Fibroblast of skin of left quadriceps (primary cell): ENCODE measurements at places on chromosomes 5 and 9.
A peak's percentile ranks its signal among the peaks of the same experiment; 100 is the strongest.

GRCh38 chr9:132754236-132754635 lies 84.0 kb downstream of the GTF3C4 start:
- no peak for DNase-seq

DNA sequence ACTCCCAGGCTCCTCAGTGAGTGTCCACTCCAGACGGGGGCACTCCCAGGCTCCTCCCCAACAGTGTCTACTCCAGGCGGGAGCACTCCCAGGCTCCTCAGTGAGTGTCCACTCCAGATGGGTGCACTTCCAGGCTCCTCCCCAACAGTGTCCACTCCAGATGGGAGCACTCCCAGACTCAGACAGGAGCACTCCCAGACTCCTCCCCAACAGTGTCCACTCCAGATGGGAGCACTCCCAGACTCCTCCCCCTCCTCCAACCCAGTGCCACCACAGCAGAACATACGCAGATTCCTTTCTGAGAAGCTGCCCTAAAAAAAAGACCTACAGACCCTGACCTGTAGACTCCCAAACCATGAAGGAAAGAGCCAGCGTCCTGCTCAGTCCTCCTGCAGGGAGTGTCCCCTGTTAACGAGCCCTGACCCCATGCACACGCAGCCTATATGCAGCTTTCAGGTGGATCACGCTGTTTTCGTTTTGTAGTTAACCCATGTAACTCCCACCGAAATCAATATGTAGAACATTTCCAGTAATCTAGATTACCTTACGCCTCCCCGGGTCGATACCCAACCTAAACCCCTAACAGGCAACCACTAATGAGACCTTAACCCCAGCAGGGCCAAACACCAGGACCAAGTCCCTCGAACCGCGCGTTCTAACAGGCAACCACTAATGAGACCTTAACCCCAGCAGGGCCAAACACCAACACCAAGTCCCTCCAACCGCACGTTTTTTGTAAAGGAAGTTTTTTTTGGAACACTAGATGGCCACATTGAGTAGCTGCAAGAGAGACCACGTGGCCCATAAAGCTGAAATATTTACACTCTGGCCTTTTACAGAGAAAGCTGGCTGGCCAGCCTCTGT lies 15.7 kb downstream of the PNPLA7 start:
- DNase-seq, result peak; percentile 20

GRCh38 chr5:173473288-173473687 lies 143.2 kb downstream of the BOD1 start:
- DNase-seq, result no peak

- DNase-seq, result no peak
Measured at GRCh38 chr9:136044971-136045594, 50.0 kb downstream of the NACC2 start.

DNA sequence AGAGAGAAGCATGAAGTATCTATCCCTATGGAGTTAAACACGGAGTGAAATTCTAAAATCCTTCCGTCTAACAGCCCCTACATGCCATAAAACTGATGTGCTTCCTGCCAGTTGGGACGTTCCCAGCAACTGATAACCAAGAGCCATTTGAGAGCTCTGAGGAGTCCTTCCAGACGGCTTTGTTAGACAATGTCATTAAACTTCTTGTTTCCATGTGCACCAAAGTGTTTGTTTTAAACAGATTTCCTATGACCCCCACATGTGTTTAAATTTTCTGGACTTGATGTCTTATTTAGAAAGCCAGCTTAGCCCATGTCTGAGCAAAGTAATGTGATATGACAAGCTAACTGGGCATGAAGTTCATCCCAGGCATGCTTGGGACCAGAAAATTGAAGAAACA lies 57.2 kb upstream of the LPAR1 start:
- DNase-seq, result no peak

- DNase-seq, result no peak
Measured at GRCh38 chr9:34985311-34985899, 4.1 kb upstream of the DNAJB5 start.

GRCh38 chr5:139565411-139566305 lies 4.5 kb downstream of the UBE2D2 start:
- DNase-seq, result no peak

DNA sequence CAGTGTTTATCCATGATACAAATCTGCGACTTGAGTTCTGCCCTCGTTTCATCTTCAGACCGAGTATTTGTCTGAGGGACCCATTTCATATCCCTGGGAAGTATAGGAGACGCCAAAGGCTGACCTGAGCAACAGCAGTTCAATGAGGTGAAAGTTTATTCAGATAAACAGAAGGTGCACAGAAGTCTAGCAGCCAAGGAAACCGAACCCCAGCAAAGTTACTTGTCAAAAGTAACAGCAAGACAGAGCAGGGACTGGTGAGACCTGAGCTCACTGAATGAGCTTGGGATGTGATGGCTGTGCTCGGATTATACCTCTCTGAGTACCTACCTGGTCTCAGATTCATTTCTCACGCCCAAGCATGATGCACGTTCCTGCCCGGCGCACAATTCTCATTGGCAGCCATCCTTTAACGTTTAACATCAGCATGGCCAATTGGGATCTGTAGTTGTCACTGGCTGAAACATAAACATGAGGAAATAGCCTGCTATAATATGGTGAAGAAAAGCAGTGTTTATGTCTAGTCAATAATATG lies 599 bp downstream of the LYRM7 start:
- DNase-seq, result no peak

GRCh38 chr9:105751761-105752160 lies 57.4 kb downstream of the TMEM38B start:
- no peak for DNase-seq

DNA sequence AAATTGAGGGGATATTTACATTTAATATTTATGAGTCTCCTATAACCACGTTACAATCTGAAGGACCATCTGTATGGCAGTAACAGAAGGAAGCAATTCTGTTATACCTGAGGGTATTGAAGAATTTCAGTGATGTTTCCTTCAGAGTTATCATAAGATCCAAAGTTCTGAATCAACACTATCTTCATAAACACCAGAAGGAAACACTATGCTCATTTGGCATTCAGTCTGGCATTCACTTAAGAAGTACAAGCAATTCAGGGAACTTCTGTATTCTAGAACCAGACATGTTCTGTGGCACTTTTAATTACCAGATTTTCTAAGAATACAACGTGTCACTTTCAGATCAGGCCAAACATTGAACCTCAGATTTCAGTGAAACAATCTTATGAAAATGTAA lies 9.6 kb downstream of the DAB2 start:
- DNase-seq, result no peak

GRCh38 chr5:150263801-150264621 lies 25.6 kb downstream of the CAMK2A start:
- DNase-seq, result peak; percentile 78

DNA sequence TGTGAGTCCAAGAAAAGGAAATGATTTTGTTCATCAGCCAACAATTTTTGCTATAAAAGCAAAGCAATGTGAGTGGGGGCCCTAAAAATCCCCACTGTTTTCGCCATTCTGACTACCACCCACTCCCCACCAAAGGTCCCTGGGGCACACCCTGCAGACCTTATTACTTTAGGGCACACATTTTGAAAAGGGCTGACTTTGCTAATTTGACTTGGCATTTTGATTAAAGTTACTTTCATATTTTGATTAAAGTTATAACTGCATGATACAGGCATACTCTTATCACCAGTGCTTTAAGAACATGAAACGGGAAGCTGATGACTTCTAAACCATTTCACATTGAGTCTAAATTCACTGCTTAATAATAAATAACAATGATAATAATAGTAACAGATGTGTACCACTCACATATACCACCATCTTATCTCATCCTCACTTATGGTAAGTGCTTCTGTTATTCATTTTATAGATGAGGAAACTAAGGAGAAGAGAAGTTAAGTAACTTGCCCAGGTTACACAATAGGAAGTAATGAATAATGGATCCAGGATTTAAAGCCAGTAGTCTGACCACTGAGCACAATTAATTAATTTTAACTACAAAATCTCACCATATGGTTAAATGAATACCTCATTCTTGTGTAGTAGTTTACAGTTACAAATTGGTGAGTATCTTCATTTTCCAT lies 25.4 kb upstream of the NR3C1 start:
- DNase-seq, result no peak

- DNase-seq, result no peak
Measured at GRCh38 chr9:112789891-112790774, 39.6 kb downstream of the SNX30 start.

GRCh38 chr5:52878656-52879055 lies 90.9 kb downstream of the ITGA1 start:
- DNase-seq, result peak; percentile 31

GRCh38 chr9:16421532-16421931 lies 448.9 kb downstream of the BNC2 start:
- DNase-seq, result no peak

DNA sequence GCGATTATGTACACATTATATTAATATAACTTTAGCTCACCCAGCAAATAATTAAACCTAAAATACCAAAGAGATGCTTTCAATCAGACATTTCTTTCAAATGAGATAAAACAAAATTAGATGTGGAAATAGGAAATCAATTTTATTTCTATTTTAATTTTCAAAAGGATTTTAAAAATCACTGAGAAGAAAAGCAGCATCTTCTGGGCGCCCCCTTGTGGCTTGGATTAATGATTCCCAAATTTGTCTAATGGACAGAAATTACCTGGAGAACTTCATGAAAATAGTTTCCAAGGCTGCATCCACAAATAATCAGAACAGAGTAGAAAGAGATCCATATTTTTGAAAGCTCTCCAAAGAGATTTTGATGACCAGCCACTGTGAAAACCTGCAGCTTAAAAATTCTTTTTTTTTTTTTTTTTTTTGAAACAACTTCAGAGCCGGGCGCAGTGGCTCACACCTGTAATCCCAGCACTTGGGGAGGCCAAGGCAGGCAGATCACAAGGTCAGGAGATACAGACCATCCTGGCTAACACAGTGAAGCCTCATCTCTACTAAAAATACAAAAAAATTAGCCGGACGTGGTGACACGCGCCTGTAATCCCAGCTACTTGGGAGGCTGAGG lies 50.9 kb upstream of the CEMIP2 start:
- DNase-seq, result no peak

- no peak for DNase-seq
Measured at GRCh38 chr5:133851521-133851920, 116.9 kb downstream of the C5orf15 start.

DNA sequence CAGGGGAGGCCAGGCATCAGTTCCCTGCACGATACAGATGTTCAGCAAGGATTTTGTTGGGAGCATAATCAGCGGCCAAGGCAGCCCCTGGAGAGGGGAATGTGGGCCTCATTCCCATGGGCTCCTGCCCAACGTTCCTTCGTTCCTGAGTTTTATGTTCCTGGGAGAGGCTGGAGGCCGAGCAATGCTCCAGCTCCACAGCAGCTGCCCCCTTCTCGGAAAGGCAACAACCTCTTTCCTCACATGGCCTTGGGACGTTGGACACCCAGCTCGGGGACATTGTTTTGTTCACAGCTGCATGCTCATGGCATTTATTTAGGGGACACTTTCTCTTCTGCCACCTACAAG lies 63.8 kb upstream of the COL15A1 start:
- DNase-seq, result no peak

DNA sequence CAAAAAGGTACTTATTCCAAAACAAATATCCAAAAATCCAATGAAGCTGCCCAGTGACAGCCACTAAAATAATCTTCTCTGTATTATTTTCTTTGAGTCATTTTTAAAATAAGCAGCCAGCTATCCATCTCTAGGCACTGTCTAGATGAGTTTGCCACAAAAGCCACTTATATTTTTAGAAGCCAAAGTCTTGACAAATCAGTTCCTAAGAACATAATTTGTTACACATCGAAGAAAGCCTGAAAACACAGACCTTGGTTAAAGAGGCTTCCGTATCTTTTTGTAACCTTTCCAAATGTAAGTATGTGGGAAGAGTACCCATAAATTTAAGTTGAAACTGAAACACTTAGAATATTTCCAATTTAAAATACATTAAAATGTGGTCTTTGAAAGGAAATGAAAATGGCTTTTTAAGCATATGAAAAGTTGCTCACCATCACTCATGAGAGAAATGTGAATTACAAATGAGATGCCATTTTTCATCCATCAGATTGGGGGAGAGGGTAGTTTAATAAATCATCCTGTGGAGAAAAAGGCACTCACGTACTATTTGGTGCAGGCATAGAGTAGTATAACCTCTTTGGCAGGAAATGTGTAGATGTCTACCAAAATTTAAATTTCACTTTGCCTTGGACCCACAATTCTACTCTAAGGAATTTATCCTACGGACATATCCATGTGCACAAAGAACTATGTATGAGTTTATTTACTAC lies 180.4 kb downstream of the MLLT3 start:
- DNase-seq, result no peak

- DNase-seq, result no peak
Measured at GRCh38 chr9:133246562-133246961, 28.4 kb downstream of the ABO start.

DNA sequence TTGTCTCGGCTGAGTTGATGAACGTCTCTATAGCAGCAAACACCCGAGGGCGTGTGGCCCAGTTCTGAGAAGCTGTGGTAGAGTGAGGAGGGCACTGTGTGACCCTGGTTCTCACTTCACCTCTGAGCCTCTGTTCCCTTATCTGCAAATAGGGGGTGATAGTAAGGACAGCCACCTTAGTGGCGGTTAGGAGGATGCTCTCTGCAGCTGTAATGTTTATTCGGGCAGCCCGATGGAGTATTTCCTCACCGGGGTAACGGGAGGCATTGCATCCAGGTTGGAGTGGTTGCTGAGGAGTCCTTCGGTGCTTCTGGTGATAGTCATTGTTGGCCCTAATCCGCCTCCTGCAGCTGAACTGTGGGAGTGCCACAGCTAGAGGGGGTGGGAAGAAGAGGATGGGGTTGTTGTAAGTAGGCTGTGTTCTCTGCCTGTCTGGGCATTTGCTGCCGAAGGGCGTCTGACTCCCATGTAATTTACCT lies 13.9 kb downstream of the PRRC2B start:
- DNase-seq, result no peak

GRCh38 chr9:122276096-122276495 lies 11.4 kb downstream of the MRRF start:
- DNase-seq, result no peak

- peak; percentile 5 for DNase-seq
Measured at GRCh38 chr9:37386988-37387387, 35.5 kb upstream of the GRHPR start.

GRCh38 chr9:134987376-134987775 lies 69.7 kb upstream of the FCN1 start:
- no peak for DNase-seq

- DNase-seq, result no peak
Measured at GRCh38 chr9:93187574-93187973, 3.6 kb downstream of the WNK2 start.

GRCh38 chr5:41325074-41325473 lies 111.7 kb upstream of the C6 start:
- DNase-seq, result no peak
